Activated naive CD8-positive, alpha-beta T cell treated with anti-CD3 and anti-CD28 coated beads, Interleukin-2, amount 10 ng/mL, durations not matched to agents 7 days and 5 days (primary cell): ENCODE measurements at places on chromosomes 1 and 21.
A peak's percentile ranks its signal among the peaks of the same experiment; 100 is the strongest.

DNA sequence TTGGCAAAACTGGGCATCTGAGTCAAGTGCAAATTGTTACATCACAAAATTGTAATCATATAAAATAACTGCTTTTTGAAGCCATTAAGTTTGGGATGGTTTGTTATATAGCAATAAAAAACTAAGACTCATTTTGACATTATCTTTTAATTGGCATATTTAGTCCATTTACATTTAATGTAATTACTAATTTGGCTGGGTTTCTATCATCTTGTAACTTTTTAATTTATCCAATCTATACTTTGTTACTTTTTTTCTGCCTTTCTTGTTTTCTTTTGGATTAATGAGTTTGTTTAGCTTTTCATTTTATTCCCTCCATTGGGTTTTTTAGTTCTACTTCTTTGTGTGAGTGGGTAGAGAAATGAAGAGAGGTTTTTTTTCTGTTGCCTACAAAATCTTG is 76.3 kb downstream of the DRAM2 start:
- DNase-seq = no peak

DNA sequence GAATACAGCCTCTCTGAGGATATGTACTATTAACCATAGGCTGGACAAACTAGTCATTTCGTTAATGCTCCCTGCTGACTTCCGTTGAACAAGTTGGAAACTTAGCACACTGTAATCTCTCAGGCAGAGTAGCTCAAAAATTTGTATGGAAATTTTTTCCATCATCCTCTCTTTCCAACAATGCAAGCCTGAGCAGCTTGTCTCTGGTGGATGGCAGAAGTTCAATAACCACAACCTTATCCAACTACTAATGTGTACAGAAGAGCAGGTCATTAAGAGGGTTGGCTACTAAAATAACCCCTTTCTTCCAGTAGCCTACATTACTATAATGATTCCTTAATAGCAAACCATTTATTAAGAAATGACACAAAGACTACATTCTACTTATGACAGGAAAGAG is 262.3 kb downstream of the NFIA start:
- no peak for DNase-seq

- DNase-seq = no peak
These were observed 103.3 kb downstream of the WDR3 start for GRCh38 chr1:118032883-118033282.

GRCh38 chr1:975896-976683 is 5.8 kb downstream of the PERM1 start:
- peak; percentile 67 for DNase-seq

DNA sequence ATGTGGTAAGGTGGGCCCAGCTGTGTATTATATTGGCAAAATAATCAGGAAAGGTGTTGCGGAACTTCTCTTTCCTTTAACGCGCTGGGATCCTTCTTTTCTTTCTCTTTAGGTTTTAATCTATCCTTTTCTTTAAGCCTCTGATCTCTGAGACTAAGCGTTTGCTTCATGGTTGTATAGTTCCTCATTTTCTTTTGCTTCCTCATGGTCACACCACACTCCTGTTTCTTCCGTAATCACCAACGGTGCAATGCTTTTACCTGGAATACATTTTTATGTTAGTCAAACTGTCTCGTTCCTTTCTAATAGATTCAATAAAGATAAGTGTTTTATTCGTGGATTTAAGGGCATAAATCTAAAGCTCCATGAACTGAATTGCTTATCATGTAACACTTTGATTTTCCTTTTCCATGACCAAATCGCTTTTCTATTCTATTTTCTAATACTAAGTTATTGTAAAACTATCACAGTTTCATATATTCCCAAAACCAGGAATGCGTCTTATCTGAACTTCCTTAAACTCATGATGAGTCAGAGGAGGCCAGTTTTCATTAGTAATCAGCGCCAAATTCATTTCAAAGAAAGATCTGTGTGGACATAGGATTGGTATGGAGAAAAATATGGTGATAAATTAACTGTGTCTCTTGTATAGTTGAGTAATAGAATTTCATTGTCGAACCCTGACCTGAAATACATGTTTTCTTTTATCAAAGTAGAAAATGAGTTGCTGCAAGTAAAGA is 12.2 kb downstream of the SDCCAG8 start:
- DNase-seq = no peak

DNA sequence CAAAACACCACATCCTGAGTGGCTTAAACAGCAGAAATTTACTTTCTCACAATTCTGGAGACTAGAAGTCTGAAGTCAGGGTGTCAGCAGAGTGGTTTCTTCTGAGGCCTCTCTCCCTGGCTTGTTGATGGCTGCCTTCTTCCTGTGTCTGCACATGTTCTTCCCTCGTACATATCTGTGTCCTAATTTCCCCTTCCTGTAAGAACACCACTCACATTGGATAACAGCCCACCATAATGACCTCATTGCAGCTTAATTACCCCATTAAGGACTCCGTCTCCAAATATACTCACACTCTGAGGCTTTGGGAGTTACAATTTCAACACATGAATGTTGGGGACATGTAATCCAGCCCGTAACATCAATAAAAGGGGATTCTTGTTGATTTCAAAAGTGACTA is 23.4 kb downstream of the C8A start:
- DNase-seq = no peak

DNA sequence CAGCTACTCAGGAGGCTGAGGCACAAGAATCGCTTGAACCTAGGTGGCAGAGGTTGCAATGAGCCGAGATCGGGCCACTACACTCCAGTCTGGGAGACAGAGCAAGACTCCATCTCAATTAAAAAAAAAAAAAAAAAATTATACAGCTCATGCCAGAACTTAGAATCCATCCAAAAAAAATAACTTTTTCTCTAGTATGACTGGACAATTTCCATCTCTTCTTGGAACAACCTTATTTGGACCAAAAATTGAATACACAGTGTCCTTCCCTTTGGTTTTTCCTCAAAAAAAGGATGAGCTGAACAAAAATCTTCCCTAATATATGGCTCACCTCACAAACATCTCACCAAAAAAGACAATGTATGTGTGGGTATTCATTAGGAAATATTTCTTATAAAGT is 73.7 kb downstream of the TOR3A start:
- DNase-seq = no peak
